Posterior vena cava (tissue), 2 donors: ENCODE measurements at places on chromosomes 2 and 18.

- no peak for DNase-seq
These were observed 64.8 kb upstream of the GALNT5 start for GRCh38 chr2:157192445-157193423.

DNA sequence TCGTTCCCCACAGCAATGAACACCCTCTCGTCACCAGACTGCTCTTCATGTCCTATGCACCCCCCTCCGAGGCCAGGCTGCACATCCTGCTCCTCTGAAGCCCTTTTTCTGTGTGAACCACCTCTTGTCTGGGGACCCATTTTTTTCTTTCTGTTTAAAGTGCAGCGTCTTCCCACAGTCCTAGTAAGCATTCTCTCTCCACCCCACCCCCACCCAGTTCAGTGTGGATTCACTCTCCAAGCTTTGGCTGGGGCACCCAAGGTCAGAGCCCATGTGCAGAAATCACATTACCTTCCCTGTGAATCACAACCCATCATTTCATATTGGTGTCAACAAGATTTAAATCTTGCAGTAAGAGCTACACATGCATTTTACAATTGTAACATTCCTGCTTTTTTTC lies 26.4 kb upstream of the PKDCC start:
- no peak for DNase-seq

- DNase-seq = no peak
These were observed 238.2 kb downstream of the MREG start for GRCh38 chr2:215775106-215775505.

DNA sequence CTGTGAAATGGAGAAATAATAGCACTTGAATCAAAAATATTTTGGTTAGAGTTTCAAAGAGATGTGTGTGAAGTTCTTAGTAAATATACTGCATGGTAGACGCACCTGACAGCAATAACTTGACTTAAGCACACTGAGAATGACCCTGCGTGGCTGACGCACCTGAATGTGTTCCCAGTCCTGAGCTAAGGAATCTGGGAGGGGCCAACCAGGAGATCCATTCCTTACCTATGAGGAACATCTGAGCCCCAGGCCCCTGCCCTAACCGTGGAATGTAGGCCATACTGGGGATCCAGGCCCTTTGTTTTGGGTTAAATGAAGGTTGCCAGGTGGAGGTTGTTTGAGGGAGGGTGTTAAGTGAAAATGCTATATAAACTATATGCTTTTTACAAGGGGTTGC lies 284.4 kb downstream of the RBM43 start:
- DNase-seq = no peak

- peak; percentile 88 for DNase-seq
These were observed 2.5 kb upstream of the NFATC1 start for GRCh38 chr18:79393181-79393634.

DNA sequence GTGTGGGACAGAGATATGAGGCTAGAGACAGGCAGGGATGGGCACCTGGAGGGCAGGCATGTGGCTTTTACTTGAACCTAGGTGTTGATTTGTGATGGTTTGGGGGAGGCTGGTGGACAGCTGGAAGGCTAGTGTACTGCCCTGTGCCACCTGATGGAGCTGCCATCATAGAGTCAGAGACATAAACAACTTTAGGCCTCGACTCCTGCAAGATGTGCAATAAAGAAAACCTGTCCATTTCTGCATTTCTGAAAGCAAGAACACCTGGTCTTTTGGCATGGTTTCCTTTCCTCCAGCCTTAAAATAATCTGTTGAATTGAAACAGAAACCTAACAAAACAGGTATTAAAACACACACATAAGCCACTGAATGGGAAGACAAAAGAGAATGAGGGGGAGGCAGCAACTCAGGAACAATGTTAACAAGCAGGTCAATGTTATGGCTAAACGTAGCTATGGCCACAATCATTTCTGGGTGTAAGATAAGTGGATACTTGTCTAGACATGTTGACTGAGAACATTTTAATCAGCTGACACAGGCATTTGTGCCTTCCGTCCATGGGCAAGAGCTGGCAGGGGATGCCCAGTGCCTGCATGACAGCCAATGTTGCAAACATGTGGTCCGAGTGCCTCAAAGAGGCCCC lies 87.8 kb downstream of the KCTD1 start:
- DNase-seq = no peak

DNA sequence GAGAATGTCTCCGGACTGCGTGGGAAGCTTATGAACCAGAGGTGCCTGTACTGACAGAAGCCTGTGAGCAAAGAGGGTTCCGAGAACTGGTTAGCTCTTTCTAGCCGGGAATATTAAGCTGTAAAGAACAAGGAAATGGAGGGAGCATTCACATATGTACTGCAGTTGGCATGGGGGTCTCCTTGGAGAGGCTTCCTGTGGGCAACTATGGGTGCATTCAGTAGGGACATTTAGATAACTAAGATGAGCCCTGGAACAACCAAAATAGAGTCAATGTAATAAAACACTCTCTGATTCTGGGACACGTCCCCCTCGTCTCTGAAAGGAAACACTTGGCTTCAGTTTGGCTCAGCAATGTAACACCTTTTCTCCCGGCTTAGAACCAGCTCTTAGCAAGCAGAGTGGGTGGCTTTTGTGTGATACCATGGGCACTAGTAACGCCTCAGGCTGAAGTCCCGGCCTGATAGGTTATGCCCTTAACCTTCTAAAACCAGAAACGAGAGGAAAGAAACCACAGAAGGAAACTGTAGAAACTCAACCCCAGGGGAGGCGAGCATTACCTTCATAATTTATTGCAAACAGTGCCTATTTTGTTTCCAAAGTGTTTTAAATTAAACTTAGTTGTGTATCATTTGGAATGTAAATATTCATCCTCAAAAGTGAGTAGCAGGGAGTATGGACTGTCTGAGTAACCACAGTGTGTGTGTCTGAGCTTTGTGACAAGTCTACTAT lies 48.8 kb upstream of the LPIN2 start:
- no peak for DNase-seq

GRCh38 chr2:204195498-204195897 lies 258.9 kb downstream of the ICOS start:
- no peak for DNase-seq

GRCh38 chr2:103123516-103123915 lies 361.7 kb downstream of the TMEM182 start:
- DNase-seq = no peak

DNA sequence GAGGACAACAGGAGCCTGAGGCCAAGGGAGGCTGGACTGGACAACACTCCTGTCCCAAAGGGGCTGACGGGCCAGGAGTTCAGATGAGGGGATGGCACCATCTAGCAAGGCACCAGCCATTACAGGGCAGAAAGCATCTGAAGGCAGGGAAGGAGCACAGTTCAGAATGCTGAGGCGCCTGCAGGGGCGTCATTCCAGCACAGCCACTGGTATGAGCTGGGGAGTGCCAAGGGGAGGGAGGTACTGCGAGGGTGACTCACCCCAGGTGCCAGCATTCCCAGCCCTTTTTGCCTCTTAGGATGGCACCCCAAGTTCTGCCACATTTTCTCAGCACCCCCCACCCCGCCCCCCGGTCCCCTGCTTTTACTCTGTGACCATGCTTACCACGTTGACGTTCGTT lies 129.8 kb upstream of the EPAS1 start:
- DNase-seq = no peak

DNA sequence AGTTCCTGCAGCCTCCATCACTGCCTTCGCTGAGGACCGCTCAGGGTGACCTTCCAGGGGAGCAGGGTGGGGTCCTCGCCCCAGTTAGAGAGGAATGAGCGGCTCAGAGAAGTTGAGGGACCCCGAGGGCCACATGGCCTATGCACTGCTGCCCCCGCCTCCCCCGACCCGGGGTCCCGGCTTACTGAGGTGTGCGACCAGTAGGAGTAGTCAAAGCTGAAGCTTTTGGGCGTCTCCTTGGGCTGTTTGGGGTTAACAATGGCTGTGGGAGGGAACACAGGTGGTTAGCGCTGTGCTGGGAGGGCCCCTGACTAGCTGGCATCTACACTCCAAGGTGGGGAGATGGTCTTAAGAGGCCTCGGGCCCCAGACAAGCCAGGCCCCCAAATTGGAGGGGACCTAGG lies 31.0 kb downstream of the KIF1A start:
- DNase-seq = peak; percentile 63

GRCh38 chr2:76211991-76212985 lies 501.6 kb upstream of the GCFC2 start:
- DNase-seq = no peak

GRCh38 chr2:181977661-181978350 lies 7.8 kb upstream of the PPP1R1C start:
- no peak for DNase-seq

DNA sequence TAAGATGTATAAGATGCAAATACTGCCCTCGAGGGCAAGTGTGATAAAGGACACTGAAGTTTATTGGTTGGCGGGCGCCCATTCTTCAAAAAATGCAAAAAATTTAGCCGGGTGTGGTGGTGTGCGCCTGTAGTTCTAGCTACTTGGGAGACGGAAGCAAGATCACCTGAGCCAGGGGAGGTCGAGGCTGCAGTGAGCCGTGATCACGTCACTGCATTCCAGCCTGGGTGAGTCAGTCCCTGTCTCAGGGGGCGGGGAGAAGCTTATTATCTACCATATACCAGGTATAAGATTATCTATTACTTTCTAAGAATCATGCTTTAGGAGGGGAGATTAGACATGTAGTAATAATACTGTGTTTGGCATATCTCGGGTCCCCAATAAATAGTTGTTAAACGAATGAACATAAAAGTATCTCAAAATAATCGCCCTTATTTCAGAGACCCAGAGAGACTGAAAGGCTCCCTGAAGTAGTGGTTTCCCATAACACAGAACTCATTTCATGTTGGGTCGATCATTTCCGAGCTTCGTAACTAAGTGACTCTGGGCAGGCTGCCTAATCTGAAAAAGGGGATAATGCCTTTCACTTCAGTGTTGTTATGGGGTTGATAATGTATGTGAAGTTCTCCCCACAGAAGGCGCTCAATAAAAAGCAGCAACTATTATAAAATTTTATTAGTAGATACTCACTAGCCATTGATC lies 1.2 kb upstream of the SELENOI start:
- no peak for DNase-seq

GRCh38 chr2:46116553-46116991 lies 180.6 kb upstream of the EPAS1 start:
- no peak for DNase-seq

DNA sequence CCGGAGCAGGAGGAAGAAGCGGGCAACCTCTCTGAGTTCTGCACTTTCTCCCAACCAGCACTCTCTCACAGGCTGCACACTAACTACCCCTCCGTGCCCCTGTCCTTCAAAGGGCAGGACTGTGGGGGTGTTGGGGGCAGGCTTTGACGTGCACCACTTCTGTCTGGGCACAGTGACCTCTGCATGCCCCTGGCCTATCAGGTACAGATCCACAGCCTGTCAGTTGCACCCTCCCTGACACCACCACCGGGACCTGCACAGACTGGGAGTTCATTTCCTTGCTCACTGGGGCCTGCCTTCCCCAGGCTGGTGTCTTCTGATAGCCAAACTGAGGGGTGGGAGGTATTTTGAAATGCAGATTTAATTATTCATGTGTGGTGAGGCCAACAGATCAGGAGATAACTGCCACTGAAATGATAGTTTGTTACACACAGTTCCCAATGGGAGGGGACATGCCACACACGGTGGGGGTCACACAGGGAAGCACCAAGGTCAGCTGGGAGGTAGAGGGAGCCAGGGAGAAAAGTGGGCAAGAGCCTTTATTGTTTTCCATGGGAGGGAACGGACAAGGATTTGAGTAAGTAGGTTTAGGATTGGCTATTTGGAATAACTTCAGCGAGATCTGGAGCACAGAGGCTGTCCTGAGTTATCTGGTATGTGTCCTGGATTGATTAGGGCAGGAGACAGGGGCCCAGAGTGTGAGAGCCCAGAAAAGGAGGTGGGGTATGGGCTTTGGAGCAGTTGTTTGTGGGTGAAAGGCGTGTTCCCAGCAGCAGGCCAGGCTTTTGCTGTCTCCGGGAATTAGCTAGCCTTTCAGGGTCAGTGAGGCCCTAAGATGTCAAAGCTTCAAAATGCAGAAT lies 251.6 kb downstream of the AFF3 start:
- no peak for DNase-seq

DNA sequence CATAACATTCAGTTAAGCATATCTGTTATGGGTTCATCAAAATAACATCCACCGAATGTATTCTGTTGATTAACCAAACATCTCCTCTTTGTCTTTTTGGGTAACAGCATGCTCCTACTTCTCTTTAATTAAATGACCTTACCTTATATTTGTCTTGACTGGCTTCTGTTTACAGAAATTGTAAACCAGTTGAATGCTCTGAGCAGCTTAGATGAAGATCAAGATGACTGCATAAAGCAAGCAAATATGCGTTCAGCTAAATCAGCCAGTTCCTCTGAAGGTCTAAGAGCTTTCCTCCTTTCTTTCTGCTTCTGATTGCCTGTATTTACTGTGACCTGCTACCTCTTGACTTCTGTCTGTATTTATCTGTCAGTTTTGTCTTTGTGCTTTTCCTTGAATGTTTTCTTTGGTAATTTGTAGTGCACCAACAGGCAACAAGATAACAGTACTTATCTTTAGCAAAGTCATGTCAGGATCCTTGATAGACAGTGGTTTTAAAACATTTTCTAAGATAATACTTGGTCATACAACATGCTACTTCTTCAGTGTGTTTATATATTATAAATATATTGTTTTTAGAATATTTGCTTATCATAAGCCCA lies 152.8 kb downstream of the EHBP1 start:
- DNase-seq = no peak

DNA sequence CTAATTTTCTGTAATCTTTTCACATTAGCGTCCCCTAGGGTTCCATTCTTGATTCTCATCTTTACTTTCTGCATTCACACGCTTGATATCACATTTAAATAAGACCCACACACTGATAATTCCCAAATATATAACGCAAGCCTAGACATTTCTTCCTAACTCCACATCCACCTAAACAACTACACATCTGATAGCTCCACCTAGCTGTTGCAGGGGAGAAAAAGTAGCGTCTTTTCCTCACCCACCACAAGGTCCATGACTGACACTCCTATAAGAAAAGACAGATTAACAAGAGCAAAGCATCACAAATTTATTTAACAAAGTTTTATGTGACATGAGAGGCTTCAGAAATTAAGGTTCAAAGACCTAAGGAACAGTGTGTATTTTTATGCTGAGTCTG lies 862.2 kb upstream of the DDX18 start:
- DNase-seq = no peak

- DNase-seq = no peak
These were observed 516.5 kb upstream of the RAB6C start for GRCh38 chr2:129462967-129463366.

GRCh38 chr2:52475590-52475989 lies 1292.0 kb upstream of the CHAC2 start:
- no peak for DNase-seq

DNA sequence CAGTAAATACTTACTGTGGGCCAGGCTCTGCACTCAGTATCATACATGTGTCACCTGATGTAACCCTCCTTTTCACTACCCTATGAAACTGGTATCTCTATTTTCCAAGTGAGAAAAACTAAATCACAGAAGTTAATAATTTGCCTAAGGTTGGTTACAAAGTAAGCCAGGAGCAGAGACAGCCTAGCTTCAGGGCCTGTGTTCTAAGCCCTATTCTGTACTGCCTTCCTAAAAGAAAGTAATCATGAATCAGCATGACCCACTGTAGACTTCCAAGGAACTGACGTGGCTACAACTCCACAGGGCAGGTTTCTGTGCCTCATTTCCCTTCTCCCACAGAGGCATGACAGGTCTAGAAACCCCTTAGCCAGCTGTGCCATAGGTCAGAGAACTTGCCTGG lies 14.3 kb downstream of the ZNF142 start:
- DNase-seq = no peak
